Thoracic aorta (tissue), 2 donors: ENCODE measurements at places on chromosomes 3 and 15.

- no peak overlapping the region for H3K27ac ChIP-seq
- H3K27me3 ChIP-seq, result no peaks in the 10 kb centered on the region
- no peaks in the 10 kb centered on the region for H3K36me3 ChIP-seq
- no peaks in the 10 kb centered on the region for H3K4me1 ChIP-seq
- no peak overlapping the region for H3K4me3 ChIP-seq
- DNase-seq, result no peak
These were observed 398.1 kb upstream of the ARPP21 start for GRCh38 chr3:35241236-35241635.

GRCh38 chr3:12227833-12228232 is 61.0 kb upstream of the PPARG start:
- H3K27ac ChIP-seq, result no peak overlapping the region
- no peaks in the 10 kb centered on the region for H3K4me1 ChIP-seq
- DNase-seq, result no peak
- no peak overlapping the region for H3K4me3 ChIP-seq

- no peak overlapping the region for H3K27ac ChIP-seq
- no peak for DNase-seq
- no peaks in the 10 kb centered on the region for H3K36me3 ChIP-seq
- no peak overlapping the region for H3K4me3 ChIP-seq
These were observed 79.1 kb upstream of the CGNL1 start for GRCh38 chr15:57297163-57297593.

DNA sequence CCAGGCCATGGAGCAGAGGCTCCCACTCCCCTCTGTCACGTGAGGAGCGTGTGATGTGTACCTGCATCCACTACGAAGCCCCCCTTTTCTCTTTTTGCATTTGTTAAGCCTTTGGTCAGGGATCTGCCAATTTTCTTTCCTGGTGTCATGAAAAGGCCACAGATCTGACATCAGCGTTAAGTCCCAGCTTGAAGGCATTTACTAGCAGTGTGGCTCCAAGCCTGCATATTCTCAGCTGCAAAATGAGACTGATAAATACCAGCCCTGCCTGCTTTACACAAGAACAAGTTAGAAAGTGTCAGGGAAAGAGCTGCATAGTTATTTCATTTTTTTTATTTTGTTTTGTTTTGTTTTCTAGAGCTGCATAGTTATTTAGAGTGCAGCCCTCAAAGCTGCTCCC is 2.3 kb upstream of the ANKRD63 start:
- peaks cover 24% of the 10 kb centered on the region for H3K4me1 ChIP-seq
- H3K27me3 ChIP-seq, result peaks cover 14% of the 10 kb centered on the region
- no peak overlapping the region for H3K27ac ChIP-seq

GRCh38 chr3:184275961-184276910 is at the start of gene ECE2:
TSS of gene ECE2 (plus strand) at chr3:184276022. CDS start at chr3:184276154, 132 bp downstream.
- H3K27me3 ChIP-seq, result no peaks in the 10 kb centered on the region
- H3K27ac ChIP-seq, result no peak within 1 kb of the TSS
- H3K36me3 ChIP-seq, result no peaks in the 10 kb centered on the region
- no peak within 1 kb of the TSS for H3K4me3 ChIP-seq
- H3K4me1 ChIP-seq, result no peaks in the 10 kb centered on the region
